ENCODE measurements at places on chromosomes 2 and 18. TPM values are rescaled to one million over a fixed set of nuclear protein-coding genes. Genes with fewer than 3 reads are reported as not detected.

Gene ABCB11
- not detected for polyA plus RNA-seq

Gene ANKRD62
- polyA plus RNA-seq: 0.03 TPM

Gene CRYGB
- not detected for polyA plus RNA-seq

Gene PLB1
- 1.1 TPM for polyA plus RNA-seq

Gene FSHR
- polyA plus RNA-seq: 0.16 TPM

Gene CD8A
- 0.37 TPM for polyA plus RNA-seq

DNA sequence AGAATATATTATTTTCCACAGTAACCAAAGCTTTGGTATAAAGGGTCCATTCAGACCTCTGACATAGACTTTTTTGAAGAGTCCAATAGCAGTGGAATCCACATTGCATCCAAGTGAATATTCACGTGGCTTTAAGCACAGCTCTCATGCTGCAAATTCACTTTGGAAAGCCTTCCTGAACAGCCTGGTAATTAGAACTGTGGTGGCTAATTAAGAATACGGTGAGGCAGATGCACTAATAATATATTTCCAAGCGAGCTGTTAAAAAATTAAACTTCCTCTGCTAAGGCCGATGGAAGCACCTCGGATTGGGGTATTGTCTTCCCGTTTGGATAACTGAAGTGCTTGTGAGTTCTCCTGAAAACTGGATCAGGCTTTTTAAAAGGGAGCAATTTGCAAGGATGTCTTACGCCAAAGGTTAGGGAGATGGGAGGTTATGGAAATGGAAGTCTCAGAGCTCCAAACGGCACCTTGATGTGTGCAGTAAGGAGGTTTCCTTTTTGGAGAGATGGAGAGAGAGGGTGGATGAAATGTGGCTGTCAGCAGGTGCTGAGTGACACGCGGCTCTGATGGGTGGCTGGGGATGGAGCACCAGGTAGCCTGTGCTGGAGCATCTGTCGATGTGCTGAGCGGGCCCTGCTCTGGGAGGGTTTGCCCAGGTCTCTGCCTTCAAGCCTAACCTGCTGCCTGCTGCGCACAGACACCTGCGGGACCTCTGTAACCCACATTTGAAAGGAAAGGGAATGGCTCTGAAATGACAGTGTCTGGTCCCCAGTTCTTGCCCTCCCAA is 37.5 kb downstream of the CABLES1 start:
- DNase-seq: no peak

DNA sequence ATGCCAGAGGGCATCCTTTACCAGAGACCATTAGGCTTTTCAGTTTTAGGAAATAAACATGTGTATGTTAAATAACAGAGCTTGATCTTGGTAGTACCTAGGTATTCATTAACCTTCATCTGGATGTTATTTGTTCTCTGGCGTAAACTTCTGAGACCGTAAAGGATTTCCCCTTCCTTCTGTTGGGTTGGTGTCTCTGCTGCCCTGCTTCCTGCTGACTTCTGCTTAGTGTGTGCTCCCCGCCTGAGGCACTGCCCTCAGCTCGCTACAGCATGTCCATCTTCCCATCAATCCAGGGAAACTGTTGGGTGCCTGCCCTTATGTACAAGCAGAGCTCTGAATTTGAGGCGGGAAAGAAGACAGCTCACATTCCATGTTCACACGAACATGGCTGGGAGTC is 177.9 kb downstream of the TPGS2 start:
- no peak for DNase-seq

- DNase-seq: no peak
Measured at GRCh38 chr18:12335503-12335902, 27.5 kb downstream of the TUBB6 start.

DNA sequence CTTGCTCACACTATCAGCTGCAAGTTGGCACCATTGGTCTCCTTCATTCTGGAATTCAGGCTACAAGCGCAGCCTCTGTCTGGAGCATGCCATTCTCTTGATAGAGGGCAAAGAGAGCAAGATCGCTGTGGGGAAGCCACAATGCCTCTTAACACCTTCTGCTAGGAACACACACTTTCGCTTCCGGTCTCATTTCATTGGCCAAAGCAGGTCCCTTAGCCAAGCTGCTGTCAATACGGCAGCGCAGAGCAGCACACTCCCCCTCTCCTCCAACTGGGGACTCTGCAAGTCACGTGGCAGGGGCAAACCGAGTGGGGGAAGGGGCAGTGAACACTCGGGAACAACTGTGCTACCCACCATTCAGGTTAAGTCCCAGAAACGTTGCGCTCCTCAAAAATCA is 98.1 kb downstream of the MMADHC start:
- DNase-seq: no peak

DNA sequence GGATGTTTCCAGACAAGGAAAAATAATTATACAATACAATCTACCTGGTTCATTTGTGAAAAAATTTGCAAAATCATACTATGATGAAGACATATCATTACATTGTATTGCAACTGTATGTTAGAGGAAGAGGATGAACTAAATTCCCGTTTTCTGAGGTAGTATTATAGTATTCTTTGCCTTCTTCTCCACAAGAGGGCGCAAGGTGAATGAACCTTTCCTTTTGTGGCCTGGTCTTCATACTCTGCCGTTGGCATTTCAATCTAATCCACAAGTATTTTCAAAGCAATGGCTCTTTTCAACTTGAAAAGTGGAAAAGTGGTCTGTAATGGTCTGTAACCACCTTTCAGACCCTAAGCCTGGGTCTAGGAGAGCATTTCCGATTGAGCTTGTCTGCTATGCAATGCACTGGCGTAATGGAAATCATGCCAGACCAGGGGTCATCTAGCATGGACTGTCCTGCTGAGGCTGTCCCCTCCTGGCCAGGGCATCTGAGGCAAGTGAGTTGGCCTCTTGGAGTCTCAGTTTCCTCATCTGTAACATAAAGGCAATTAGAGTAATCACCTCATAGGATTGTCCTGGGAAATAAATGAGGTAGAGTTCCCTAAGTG is 30.8 kb upstream of the ZNF396 start:
- DNase-seq: peak; percentile 74

GRCh38 chr2:118903551-118904479 is 38.2 kb upstream of the MARCO start:
- no peak for DNase-seq

GRCh38 chr2:227816507-227817294 is 3.1 kb downstream of the CCL20 start:
- DNase-seq: no peak

- no peak for DNase-seq
Measured at GRCh38 chr2:173590276-173590861, 235.7 kb downstream of the CDCA7 start.

DNA sequence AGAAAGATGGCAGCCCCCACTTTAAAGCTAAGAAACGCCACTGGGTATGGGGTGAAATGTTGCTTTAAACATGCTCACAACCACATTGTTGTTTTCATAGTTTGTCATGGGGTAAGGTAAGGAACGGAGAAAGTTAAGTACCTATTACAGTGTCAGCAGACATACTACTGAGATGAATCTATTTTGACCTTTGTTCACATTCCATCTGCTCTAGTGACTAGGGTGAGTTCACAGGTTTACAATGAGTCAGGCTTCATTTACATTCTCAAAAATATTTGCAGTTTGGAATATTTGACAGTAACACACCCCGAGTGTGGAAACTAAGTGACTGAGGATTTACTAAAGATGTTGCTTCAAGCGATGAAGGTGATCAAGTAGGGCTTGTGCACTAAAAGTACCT is 428.7 kb upstream of the ACVR2A start:
- DNase-seq: no peak

DNA sequence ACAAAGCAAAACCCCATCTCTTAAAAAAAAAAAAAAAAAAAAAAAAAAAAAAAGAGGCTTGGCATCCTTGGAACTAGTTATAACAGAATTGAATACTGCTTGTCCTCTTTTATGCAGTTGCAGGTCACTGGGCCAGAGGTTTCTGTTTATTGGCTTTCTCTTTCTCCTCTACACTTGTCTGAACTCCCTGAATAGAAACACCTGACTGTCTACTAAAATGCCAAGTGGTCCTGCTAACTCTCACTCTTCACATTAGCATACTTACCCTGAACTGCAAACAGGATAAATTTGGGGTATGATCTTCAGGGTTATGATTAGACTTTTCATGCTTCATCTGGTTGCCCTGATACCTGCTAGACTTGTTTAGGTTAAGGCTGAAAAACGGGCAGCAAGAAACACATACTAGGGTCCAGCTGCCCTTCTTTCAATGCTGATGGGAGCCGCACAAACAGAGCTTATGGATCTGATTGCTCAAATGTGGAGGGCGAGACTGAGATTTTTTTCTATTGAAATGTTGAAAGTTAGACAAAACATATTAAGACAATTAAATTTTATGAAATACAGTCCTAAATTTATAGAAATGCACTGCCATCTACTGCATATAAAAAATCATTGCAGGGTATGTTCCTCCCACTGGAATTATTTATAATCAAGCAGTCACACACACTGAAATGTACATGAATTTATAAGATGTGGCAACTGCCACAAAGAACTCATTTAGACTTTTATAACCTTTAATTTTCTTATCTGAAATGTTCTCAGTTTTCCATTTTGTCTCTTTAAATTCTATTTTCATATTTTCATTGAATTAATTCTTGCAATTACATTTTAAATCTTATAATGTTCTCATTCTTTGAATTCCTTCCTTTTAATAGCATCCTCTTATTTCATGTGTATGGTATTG is 40.8 kb downstream of the GTF3C3 start:
- DNase-seq: no peak
